Spinal cord (tissue), 10 donors: ENCODE measurements at places on chromosomes 3 and 15.

- no peak for DNase-seq
Observed at GRCh38 chr3:138441256-138441655, 6.8 kb downstream of the ESYT3 start.

- no peak for DNase-seq
Observed at GRCh38 chr3:144816323-144816722, 844.7 kb downstream of the DIPK2A start.

DNA sequence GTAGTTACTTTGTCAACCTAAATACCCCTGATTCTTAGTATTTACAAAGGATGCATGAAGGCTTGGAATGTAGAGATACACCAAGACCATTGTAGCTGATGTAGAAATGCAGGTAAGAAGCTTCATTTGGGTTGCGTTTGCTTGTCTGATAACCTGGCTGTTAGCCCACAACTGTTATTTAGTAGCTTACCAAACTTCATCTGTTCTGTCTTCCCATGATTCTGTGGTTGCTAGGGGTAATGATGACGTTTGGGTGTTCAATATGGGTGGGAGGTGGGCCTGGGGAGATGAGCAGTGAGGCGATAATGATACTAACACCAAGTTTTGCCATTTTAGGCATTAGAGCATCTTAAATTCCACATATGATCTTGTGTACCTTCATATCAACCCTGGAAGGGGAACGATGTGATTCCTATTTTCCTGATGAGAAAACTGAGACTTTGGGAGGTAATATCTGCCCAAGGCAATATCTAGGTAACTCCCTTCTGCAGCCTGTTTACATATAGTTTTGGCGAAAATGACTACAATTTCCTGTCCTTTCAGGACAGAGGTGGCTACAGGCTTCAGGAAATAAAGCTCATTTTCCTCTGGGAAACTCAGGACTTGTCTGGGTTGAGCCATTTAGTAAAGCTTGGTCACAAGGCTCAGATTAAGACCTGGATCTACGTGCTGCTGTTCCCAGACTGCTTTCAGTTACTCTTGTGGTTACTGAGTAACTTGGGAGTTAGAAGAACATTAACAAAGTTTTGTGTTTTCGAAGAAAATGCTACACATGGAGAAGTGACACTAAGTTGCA, 26.8 kb downstream of the FNDC3B start:
- DNase-seq = no peak

DNA sequence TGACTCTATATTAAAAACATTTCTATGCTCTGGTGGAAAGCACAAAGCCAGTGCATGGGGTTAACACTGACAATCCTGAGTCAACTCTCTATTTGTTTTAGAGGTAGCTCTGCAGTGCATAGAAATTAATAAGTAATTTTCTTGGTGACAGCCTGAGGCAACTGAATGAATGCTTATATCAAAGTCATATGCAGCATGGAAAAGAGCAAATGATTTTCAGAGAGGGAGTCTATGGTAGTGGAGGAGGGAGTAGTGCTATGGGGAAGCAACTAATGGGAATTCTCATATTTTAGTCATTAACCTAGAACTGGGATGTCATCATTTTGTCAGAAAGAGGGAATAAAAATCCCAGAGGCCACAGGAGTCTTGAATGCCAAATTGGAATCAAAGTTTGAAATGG, 99.1 kb downstream of the CLSTN2 start:
- DNase-seq = no peak

DNA sequence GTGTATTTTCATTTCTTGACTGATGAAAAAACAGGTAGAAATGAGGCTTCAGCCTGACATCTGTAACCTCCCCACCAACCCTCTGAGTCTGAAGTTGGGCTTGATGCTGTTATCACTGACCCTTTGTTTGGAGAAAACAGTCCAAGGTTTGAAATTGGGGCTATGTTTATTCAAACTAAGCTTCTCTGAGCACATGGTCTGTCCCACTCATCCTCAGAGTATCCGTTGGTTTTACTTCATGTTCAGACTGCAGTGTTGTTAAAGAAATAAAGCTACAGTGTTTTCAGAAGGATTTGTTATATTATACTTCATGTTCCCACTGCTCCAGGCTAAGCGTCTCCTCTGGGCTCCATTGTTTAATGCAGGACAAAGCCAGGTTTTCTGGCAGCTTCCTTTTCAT, 6.0 kb downstream of the MAPKBP1 start:
- DNase-seq = no peak

DNA sequence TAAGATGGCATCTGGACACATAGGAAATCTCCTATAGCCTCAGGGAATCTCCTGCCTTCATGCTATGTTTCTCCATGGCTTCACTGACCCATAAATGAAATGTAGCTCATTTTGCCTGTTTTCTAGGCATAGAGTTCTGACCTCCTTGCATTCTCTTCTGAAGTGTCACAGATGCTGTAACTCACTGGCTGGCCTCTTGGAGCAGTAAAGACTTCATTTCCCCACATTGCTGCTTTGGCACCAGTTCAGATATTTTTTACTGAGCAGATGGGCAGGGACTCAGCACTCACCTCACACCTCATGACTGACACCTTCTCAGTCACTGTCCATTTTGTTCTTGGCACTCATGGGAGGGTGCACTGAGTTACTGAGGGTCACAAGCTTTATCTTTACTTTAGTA, 286.7 kb upstream of the TGFBR2 start:
- DNase-seq = no peak

DNA sequence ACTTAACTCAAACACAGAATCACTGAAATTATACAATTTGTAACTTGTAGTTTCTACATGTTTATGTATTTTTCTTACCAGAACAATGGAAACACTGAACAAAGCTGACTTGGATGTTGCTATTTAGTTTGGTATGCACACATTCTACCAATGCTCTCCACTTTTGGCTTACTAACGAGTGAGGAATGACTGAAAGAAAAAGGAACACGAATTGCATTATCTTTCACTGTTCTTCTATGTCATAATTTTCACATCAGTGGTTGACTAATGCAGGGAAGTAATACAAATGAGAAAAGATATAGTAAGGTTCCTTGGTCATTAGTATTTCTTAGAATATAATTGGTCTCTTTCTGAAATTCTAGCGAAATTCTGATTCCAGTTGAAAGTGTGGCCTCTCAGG, 9.8 kb upstream of the CNTN3 start:
- DNase-seq = no peak

DNA sequence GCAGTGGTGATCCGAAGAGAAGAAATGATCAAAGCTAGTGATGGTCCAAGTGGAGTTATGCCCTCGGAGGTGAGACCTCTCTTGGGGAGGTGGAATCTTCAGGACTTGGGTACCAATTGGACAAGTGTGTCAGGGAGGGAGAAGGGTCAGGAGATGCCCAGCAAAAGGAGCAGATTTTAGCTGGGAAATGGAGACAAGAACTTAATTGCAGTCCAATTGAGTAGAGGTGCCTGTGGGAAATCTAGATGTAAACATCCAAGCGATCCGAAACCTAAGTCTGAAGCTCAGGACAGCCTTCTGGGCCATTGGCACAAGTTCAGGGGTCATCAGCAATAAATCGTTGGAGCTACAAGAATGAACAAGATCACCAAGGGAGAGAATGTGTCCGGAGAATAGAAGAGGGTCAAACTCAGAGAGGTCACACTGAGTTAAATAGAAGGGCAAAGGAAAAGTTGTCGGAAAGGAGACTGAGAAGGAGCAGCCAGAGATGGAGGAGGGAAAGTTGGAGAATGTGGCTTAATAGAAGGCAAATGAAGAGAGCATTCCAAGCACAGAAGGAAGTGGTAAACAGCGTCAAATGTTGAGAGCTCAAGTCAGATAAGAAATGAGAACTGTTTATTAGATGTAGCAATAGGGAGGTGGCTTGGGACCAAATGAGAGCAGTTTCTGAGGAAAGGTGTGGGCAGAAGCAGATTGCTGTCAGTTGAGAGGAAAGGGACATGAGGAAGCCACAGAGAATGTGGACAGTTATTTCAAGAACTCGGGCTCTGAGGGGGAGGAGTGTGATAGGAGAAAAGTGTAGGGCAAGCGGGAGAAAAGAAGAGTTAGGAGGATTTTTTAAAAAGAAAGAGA, 64.2 kb upstream of the FNDC3B start:
- no peak for DNase-seq

DNA sequence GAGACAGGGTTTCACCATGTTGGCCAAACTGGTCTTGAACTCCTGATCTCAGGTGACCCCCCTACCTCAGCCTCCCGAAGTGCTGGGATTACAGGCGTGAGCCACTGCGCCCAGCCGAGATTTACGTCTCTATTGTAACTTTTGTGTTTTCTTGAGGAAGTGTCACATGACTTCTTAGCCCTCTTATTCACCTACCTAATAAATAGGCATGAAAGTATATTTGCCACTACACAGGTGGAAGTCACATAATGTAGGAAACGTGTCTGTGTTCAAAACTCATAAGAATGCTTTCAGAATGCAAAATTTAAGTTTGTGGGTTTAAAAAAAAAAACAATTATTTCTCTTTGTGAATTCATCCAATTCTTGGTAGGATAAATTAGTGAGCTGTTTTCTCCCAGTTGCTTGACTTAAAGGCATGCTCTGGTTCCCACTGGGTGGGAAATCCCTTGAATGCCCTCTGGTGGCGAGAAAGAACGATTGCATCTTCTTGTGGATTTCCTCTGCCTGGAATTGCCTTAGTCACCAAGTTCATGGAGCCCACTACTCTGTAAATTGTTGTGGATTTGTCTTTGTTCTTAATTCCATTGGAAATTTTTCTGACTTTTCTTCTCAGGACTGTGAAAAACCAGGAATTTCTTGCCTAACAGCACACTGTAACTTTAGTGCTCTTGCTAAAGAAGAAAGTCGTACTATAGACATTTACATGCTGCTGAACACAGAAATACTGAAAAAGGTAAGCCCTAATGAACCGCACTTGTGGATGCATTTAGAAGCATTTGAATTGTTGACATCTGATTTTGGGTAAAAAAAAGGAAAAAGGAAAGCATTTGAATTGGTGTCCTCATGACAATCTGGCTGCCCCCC, 82.2 kb upstream of the CTDSPL start:
- DNase-seq = no peak
